ENCODE measurements at places on chromosomes 3 and 15.

- DNase-seq: no peak
These were observed 2.4 kb upstream of the PIK3R4 start for GRCh38 chr3:130748981-130749380.

DNA sequence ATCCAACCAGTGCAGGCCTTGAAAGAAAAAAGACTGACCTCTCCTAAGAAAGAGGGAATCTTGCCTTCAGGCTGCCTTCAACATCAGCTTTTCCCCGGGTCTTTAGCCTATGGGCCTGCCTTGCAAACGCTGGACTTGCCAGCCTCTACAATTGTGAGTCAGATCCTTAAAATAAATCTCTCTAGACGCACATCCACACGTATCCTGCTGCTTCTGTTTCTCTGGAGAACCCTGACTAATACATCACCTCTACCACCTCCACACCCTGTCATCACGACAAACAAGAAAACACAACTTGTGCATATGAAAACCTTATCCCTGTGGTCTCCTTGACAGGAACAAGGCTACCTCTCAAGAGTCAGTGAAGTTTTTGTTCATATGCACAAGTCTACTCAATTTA lies 11.8 kb downstream of the CYFIP1 start:
- no peak for DNase-seq

GRCh38 chr3:44516230-44516629 lies 38.8 kb upstream of the ZNF445 start:
- no peak for DNase-seq

DNA sequence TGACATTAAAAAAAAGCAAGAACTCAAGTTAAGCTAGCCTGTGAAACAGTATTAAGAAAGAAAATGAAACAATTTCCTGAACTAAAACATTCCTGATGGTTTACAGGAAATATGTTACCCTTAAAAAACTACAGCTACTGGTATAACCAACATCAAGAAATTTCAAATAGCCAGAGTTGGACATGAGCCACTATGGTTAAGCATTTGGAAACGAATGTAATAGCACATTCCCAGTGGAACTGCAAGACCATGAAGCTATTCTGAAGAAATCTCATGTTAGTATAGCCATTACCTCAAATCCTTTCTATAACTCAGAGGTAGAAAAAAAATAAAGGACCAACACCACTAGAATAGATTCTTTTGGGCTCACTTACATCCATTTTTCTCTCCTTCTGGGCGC lies 30.2 kb downstream of the CPNE4 start:
- DNase-seq: no peak

DNA sequence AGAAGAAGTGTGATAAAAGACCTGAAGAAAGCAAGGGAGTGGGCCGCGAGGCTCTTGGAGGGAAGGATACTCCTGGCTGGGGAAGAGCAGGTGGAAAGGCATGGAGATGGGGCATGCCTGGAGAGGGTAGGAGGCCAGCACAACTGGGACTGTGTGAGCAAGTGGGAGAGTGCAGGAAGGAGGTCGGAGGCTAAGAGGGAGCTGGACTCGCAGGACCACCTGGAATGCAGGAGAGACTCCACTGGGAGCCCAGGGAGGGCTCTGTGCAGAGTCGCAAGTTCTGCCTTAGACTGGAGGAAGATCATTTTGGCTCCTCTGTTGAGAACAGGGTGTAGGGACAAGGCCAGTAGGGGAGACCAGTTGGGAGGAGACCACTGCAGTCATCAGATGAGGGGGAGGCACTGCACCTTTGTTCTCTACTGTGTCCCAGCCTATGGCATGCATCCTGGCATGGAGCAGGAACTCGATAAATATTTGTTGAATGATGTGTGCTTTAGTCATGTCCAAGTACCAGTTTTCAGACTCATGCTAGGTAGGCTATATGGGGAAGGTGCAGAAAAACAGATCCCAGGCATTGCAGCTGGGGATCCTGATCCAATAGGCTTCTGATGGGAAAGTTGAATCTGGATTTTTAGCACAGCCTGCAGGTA lies 13.7 kb downstream of the FAM107A start:
- DNase-seq: no peak

DNA sequence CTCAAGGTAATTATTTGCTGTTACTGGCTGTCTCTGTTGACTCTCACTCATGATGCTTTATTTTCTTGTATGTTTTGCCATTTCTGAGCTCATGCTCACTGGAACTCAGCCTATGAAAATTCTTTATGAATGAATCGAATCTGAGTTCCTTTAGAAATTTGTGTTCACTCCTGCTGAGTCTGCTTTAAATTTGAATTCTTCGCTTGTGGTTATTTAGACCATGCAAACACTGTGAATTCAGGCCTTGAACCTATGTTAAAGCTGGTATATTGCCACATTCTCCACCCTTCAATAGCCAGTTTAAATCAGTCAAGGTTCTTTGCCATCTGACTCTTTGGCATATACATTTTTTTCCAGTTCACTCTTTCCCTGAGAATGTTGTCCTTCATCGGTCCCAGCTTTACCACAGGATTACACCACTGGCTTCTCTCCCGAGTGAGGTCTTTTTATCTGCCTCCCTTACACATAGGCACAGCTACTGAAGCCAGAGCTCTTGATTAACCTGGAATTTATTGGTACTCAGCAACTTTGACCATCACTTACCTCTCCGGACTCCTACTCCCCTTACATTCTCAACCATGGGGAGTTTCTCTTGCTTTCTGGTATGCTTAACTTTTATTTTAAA lies 400.6 kb downstream of the VPS13C start:
- DNase-seq: no peak
